Karpas-422 (cell line): ENCODE measurements at places on chromosomes 3 and 15. TPM values are rescaled to one million over a fixed set of nuclear protein-coding genes. Genes with fewer than 3 reads are reported as not detected.

CHRNA7 gene
- not detected in 2 replicates for total RNA-seq

LAMB2 gene
- total RNA-seq = 3.8 TPM in 1 of 2 replicates, not detected in the other

CMTM7 gene
- total RNA-seq = 7.1 and 8.9 TPM in 2 replicates

TGM5 gene
- total RNA-seq = not detected in 2 replicates

ABCF3 gene
- total RNA-seq = 61.6 and 62.9 TPM in 2 replicates

SLCO3A1 gene
- 20.9 and 36.2 TPM in 2 replicates for total RNA-seq

PPM1L gene
- total RNA-seq = 1.8 and 3.4 TPM in 2 replicates

FGD5 gene
- not detected in 2 replicates for total RNA-seq

SH2D7 gene
- not detected in 2 replicates for total RNA-seq

STRC gene
- total RNA-seq = 0.36 and 1.2 TPM in 2 replicates

EFCC1 gene
- total RNA-seq = not detected in 2 replicates

ZKSCAN7 gene
- 7.3 and 13.7 TPM in 2 replicates for total RNA-seq

DNAJA4 gene
- not detected in 2 replicates for total RNA-seq

ADAMTS7 gene
- total RNA-seq = 0.29 and 0.75 TPM in 2 replicates

THAP10 gene
- not detected in 2 replicates for total RNA-seq

TMIE gene
- total RNA-seq = not detected in 2 replicates

GCHFR gene
- 173 and 503 TPM in 2 replicates for total RNA-seq

CNTN3 gene
- not detected in 2 replicates for total RNA-seq

CFAP91 gene
- not detected in 2 replicates for total RNA-seq

PPARG gene
- total RNA-seq = not detected in 2 replicates

PDZRN3 gene
- total RNA-seq = 17.5 and 22.4 TPM in 2 replicates

GOLGB1 gene
- 26.5 and 32.5 TPM in 2 replicates for total RNA-seq

ISL2 gene
- 8.3 and 8.7 TPM in 2 replicates for total RNA-seq

FMN1 gene
- total RNA-seq = 0.47 and 1.1 TPM in 2 replicates

ZNF385D gene
- not detected in 2 replicates for total RNA-seq

NOX5 gene
- total RNA-seq = not detected in 2 replicates

NPTN gene
- total RNA-seq = 40.4 and 53.6 TPM in 2 replicates

ACP3 gene
- total RNA-seq = 0.36 and 0.71 TPM in 2 replicates

STARD9 gene
- total RNA-seq = 0.37 and 2.1 TPM in 2 replicates

SLC9A9 gene
- total RNA-seq = 2.2 and 2.3 TPM in 2 replicates

ONECUT1 gene
- 0.14 and 0.45 TPM in 2 replicates for total RNA-seq

RETNLB gene
- not detected in 2 replicates for total RNA-seq

ZDHHC19 gene
- not detected in 2 replicates for total RNA-seq

SLC6A20 gene
- total RNA-seq = not detected in 2 replicates

TUBGCP5 gene
- 15.3 and 17.9 TPM in 2 replicates for total RNA-seq

TIMP4 gene
- not detected in 2 replicates for total RNA-seq

ZNF639 gene
- 54.9 and 70.8 TPM in 2 replicates for total RNA-seq

KLHL40 gene
- total RNA-seq = not detected in 2 replicates

NUP210 gene
- 87.7 and 117 TPM in 2 replicates for total RNA-seq

C2CD4B gene
- not detected in 2 replicates for total RNA-seq

GOLGA8J gene
- not detected in 2 replicates for total RNA-seq

SPATA12 gene
- 3.2 and 3.9 TPM in 2 replicates for total RNA-seq

SLCO2A1 gene
- total RNA-seq = not detected in 2 replicates

RABL3 gene
- total RNA-seq = 15.2 and 19.2 TPM in 2 replicates

ERC2 gene
- total RNA-seq = 0.43 and 3.7 TPM in 2 replicates

SHC4 gene
- total RNA-seq = 0.22 TPM in 1 of 2 replicates, not detected in the other

CD200R1 gene
- not detected in 2 replicates for total RNA-seq

LIPH gene
- not detected in 2 replicates for total RNA-seq

FBXW12 gene
- not detected in 2 replicates for total RNA-seq

GNAT1 gene
- total RNA-seq = not detected in 2 replicates

A4GNT gene
- total RNA-seq = not detected in 2 replicates

MME gene
- total RNA-seq = 174 and 196 TPM in 2 replicates

FAM3D gene
- not detected in 2 replicates for total RNA-seq

COL7A1 gene
- 0.78 and 13.0 TPM in 2 replicates for total RNA-seq

DCLK3 gene
- total RNA-seq = not detected in 2 replicates

SERPINI2 gene
- total RNA-seq = not detected in 2 replicates

CFAP20DC gene
- total RNA-seq = 0.11 TPM in 1 of 2 replicates, not detected in the other

IGSF11 gene
- not detected in 2 replicates for total RNA-seq
